ENCODE measurements at places on chromosomes 6 and 20. TPM values are rescaled to one million over a fixed set of nuclear protein-coding genes. Genes with fewer than 3 reads are reported as not detected.

DNA sequence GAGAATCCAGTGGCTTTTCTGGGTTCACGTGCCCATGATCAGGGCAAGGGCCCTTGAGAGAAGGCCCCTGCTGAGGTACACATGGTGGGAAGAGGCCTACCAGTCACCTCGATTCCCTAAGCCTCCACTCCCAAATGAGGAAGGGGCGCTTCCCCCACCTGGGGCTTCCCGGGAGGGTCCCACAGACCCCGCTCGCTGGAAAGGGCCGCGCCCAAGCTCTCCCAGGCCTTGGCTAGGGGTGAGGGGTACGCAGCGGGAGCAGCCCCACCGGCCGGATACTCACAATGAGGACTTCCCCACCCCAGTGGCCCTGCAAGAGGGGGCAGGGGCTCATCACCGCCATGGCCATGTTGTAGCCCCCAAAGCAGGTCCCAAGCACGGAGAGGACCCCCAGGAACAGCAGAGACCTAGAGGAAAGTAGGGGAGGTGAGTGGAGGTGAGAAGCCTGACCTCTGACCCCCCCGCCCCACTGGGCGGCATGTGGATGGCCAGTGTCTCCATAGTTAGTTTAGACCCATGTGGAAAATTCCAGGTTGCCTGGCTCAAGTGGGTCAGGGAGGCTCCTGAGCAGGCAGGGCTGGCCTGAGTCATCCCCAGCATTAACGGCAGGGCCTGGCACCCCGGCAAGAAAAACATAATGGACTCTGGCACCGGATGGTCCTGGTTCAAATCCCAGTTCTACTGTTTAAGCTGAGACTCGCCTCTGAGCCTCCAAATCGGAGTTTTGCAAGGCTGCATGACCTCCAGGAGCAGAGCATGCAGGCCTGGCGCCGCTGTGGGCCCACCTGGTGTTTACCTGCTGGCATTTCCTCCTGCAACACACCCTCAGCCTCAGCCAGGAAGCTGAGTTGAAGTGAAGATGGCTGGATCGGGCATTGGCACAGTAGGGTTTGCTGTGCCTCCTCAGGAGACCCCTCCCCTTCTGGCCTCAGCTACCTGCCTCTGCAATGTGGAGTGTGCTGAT is 6.6 kb downstream of the SLC52A3 start:
- no peak for DNase-seq

- no peak for DNase-seq
Measured at GRCh38 chr20:61798632-61799031, 267.0 kb downstream of the TAF4 start.

- no peak for DNase-seq
Measured at GRCh38 chr6:45445749-45446549, 68.2 kb upstream of the SUPT3H start.

The PSMB9 gene
- total RNA-seq, result 16.0 TPM

The LY86 gene
- 3.1 TPM for total RNA-seq

The GHRH gene
- total RNA-seq, result not detected

Data from ovary (tissue), 10 donors.